B cell (primary cell): ENCODE measurements at places on chromosomes 11 and 22. TPM values are rescaled to one million over a fixed set of nuclear protein-coding genes. Genes with fewer than 3 reads are reported as not detected.

DNA sequence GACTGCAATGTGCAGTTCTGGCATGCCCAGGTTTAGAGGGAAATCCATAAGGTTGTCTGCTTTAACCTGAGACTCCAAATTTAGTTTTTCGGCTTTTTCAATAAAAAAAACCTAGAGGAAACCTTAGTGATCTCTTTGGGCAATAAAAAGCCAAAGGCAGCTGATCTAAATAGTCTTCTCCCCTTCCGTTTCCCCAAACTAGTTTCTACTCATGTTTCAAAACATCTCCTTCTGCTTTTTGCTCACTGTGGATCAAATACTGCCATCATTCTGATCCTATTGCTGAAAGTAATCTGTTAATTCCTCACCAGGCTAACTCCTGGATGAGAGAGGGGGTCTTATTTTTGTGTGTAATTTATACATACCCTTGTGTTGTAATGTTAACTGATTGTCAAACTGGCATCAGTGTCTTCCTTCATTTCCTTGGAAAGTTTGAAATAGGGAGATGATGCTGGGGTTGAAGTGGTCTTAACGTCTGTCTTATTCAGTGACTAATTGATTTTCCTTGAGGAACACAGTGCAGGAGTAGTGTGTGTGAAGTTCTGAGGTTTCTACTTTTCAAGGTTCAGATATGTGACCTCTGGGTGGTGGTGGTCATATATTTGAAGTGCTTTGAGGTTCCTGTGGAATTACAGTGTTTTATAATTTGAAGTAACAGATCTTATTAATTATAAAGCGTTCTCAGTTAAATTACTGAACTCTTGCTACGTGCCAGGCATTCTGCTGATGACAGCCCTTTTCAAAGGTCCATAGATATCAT is 55.0 kb downstream of the ARHGAP42 start:
- H3K36me3 ChIP-seq: no peaks in the 10 kb centered on the region
- DNase-seq: peak; percentile 43
- H3K4me1 ChIP-seq: peaks cover 20% of the 10 kb centered on the region
- H3K27ac ChIP-seq: peak overlapping the region; percentile 40
- no peaks in the 10 kb centered on the region for H3K27me3 ChIP-seq
- peak overlapping the region; percentile 36 for H3K4me3 ChIP-seq

Gene DEUP1
- total RNA-seq: not detected in 2 replicates

Gene ATP6V1E1
- total RNA-seq: 82.6 and 82.9 TPM in 2 replicates

GRCh38 chr11:81496601-81497000 is 1237.1 kb downstream of the FAM181B start:
- H3K4me3 ChIP-seq: no peak overlapping the region
- no peaks in the 10 kb centered on the region for H3K36me3 ChIP-seq
- no peak overlapping the region for H3K27ac ChIP-seq

- H3K27me3 ChIP-seq: no peaks in the 10 kb centered on the region
- DNase-seq: peak; percentile 10
- H3K36me3 ChIP-seq: no peaks in the 10 kb centered on the region
- H3K4me1 ChIP-seq: peaks cover 15% of the 10 kb centered on the region
These were observed 5.6 kb downstream of the GATD1 start for GRCh38 chr11:771617-772204.

DNA sequence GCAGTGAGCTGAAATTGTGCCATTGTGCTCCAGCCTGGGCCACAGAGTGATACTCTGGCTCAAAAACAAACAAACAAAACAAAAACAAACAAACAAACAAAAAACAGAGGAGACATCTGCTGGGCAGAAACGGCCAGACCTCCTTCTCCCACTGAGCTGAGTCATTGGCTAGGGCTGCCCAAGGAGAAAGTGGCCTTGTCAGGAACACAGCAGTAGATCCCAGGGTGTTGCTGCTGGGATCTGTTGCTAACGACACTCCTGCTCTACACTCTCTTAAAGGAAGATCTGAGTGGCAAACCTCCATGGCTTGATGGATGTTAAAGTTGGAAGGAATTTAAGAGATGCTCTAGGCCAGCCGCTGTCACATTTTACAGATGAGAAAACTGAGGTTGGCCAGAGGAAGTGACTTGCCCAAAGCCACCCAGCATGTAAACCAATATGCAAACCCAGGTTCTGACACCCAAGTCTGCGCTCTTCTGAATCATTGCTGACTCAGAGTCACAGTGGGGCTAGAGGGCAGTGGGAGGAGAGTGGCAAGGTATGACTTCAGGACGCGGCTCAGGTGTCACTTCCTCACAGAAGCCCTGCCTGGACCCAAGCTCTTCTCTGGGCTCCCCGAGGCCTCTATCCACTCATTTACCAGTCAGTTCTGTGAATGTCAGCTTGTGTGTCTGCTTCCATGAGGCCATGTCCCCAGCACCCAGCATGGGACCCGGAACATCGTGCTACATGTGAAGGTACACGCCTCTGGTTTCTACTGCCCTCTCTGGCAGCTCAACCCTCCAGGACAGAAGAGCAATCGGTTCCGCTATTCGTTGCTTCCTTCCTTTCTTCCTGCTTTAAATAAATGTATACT is 11.3 kb upstream of the GDPD5 start:
- DNase-seq: peak; percentile 76
- H3K27me3 ChIP-seq: no peaks in the 10 kb centered on the region
- H3K27ac ChIP-seq: no peak overlapping the region
- peak overlapping the region; percentile 24 for H3K4me3 ChIP-seq
- peaks cover 17% of the 10 kb centered on the region for H3K4me1 ChIP-seq

Gene PACSIN3
- 1.3 and 2.1 TPM in 2 replicates for total RNA-seq

DNA sequence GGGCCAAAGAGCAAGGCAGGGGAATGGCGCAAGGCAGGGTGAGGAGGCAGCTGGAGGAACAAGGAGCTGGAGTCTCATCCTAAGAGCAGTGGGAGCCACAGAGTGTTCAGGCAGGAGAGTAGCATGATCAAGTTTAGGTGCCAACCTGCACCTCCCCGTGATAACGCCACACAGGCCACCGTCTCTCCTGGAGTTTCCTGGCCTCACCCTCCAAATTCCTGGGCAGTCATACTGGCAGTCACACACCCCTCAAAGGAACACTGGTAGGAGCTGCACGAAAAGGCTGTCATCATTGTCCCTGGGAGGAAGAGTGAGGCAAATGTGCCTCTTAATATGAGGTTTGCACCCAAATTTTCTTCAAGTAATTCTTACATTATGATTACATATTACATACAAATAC is 36.3 kb upstream of the RTL6 start:
- DNase-seq: no peak
- no peaks in the 10 kb centered on the region for H3K36me3 ChIP-seq
- H3K4me3 ChIP-seq: no peak overlapping the region
- H3K4me1 ChIP-seq: no peaks in the 10 kb centered on the region
